Thymus (tissue), 14 donors: ENCODE measurements at places on chromosomes 7 and 10. TPM values are rescaled to one million over a fixed set of nuclear protein-coding genes. Genes with fewer than 3 reads are reported as not detected.

DNA sequence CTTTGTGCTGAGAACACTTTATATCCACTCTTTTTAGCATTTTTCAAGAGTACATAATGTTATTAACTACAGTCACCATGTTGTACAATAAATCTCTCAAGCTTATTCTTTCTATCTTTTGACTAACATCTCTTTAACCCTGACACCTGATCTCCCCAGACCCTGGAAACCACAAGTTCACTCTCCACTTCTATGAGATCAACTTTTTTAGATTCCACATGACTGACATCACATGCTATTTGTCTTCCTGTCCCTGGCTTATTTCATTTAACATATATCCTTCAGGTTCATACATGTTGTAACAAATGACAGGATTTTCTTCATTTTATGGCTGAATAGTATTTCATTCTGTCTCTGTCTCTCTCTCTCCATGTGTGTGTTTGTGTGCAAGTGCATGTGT, 15.5 kb downstream of the SLC13A1 start:
- no peak for DNase-seq

GRCh38 chr10:58765910-58766309, 253.2 kb downstream of the BICC1 start:
- no peak for DNase-seq

GRCh38 chr7:516216-516605, 3.4 kb downstream of the PDGFA start:
- DNase-seq, result no peak

GRCh38 chr7:44087911-44088838, 5.8 kb upstream of the POLM start:
- DNase-seq, result no peak

DNA sequence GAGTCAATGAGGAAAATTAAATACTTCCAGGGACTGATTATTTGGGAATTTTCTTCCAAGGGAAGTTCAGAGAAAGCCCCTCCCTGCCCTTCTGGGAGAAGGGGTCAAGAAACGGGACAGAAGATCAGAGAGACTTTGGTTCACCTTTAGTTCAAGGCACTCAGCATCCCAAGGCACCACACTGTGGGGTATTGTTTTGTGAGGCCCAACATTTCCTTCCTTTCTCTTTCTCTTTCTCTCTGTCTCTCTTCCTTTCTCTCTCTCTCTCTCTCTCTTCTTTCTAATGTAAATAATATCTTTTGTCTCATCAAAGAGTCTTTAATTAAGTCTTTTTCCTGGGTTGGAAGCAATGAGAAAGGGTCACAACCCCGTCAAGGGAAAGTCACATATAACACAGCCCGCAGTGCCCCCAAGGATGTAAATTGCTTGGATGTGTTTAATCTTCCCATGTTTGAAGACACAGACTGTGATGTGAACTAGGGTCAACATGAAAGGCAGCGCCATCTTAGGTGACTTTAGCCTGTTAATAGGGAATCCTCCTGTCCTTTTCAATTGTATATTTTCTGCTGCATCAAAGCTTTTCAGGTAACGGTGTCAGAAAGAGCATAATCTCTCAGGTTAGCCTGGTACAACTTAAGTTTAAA, 983.3 kb upstream of the C7orf33 start:
- no peak for DNase-seq

ZKSCAN5 gene
- total RNA-seq, result 11.0 TPM
